ENCODE measurements at places on chromosomes 11 and 22.

- DNase-seq = no peak
Measured at GRCh38 chr11:1714908-1715885, 18.2 kb downstream of the KRTAP5-6 start.

DNA sequence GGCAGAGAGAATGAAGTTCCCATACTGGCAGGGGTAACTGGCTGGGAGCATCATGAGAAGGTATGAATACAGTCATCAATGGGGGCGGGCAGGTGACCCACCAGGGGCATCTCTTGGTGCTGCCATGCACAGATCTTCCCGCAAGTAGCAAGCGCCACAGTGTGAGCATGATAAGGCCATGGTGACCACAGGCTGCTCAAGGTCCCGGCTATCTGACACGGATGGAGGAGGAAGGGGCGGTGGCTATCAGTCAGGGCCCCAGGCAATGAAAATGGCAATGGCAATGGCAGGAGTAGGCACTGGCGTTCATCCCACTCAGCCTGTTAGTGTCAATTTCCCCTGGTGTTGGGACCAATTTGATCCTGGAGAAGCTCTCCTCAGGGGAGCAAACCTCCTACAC lies 21.6 kb downstream of the ASCL2 start:
- no peak for DNase-seq

DNA sequence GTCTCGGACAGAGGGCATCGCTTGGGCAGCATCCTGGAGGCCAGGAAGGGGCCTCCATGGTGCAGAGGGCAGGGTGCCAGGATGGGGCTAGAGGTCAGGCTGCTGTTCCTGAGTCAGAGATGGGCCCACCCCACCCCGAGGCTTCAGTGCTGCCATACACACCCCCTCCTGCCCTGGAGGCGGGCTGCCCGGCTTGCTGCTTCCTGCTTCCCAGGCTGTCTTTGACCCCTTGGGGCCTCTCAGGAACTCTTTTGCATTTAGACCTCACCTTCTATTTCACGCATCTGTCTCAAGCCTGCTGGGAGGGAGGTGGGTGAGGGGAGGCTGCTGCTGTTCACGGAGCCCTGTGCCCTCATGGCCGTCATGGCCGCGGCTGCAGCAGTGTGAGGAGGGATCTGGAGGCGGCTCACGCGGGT lies 6.6 kb upstream of the GRAMD4 start:
- no peak for DNase-seq

DNA sequence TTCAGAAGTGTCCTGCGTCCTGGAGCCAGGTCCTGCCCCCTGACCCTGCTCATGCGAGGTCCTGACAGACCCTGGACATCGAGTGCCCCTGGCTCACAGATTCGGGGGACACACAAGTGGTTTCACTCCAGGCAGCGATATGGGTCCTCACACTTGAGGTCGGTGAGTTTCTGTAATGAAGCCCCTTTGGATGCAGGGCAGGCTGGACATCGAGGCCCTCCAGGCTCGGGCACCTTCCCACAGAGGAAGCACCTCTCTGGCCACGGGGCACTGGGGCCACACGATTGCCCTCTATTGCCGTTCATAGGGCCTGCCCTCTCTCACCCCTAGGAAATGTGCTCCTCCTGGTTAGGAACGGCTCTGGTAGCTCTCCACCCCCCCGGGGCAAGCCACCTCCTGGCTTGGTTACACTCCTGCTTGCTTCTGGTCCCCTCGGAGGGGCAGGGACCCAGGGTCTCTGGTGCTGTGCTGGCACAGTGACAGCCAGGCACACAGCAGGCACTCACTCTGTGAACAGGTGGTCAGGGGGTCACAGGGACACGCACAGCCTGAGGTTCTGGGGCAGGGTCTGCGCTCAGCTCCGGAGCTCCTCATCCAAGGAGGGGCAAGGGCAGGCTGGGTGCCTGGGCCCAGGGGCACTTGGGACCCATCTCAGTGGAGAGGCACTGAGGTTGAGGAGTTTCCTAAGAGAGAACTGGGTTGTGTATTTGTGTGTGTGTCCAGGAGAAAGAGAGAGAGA lies 907.7 kb downstream of the BRD1 start:
- no peak for DNase-seq

DNA sequence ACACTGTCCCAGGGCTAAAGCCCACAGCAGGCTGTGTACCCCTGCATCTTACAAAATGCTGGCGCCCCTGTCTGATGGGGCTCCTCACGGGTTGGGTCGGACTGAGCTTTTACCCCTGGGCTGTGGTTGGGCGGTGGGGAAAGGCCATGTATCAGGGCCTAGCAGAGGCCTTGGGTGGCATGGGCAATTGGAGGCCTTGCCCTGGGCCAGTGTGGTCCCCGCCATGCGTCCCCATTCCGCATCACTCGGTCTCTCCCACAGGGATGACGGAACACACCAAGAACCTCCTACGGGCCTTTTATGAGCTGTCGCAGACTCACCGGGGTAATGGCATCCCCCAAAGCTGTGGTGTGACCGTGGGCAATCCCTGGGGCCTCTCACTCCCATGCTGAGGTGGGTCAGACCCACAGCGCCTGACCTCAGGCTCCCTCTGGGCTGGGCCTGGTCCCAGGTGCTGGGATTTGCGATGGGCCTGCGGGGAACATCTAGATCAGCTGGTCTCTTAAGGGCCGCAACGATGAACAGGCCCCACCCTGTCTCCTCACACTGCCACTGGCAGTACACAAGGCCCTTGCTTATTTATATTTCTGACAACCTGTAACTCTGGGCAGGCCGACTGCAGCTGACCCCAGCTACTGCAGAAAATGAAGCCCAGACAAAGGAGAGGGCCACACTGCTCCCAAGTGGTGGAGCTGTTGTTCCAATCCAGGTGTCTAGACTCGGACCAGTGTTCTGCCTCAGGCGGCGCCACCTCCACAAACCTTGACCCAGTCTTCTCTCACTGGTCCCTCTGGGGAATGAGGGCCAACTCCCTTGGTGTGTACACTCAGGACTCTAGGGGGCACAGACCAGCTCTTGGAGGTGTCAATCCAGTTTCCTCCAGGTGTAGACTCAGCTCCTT lies 12.3 kb downstream of the SLC16A8 start:
- no peak for DNase-seq

- DNase-seq = no peak
Measured at GRCh38 chr11:2571598-2572281, 126.9 kb downstream of the KCNQ1 start.

GRCh38 chr11:94849839-94850238 lies 81.7 kb downstream of the AMOTL1 start:
- no peak for DNase-seq

- DNase-seq = no peak
Measured at GRCh38 chr22:17074648-17075002, 10.2 kb upstream of the IL17RA start.

- DNase-seq = no peak
Measured at GRCh38 chr11:96309016-96309642, 33.9 kb downstream of the MAML2 start.

DNA sequence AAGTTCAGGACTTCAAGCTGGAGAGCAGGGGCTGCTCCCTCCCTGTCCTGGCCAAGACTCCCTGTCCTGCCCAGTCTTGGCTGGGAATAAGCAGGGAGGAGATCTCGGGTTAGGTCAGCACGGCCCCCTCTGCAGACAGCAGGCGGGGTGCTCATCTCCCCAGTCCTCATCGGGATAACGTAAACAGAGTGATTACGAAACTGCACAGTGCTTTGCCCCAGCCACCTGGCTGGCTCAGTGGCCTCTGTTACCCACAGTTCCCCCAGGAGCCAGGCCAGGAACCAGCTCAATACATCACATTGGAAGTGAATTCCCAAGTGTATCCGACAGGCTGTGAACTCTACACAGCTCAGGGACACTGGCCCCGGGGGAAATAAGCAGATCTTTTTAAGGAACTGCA lies 42.7 kb upstream of the KCNJ11 start:
- DNase-seq = no peak

DNA sequence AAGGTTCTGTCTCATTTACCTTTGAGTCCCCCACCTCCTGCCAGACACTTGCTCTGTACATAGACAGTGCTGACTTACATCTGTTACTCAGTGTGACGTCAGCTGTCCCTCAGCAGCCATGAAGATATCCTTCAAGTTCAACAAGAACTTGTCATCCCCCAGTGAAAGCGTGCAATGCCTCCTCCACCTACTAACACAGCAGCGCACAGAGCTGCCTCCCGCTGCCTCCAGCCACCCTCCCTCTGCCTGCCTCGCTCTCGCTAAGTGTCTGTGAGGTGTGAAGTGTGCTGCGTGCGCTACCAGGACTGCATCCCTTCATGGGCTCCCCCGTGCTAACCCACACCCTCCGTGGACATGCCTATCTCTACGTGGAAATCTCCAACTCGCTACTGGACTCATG lies 621.4 kb downstream of the BRD1 start:
- no peak for DNase-seq
